ENCODE measurements at places on chromosomes 4 and X. TPM values are rescaled to one million over a fixed set of nuclear protein-coding genes. Genes with fewer than 3 reads are reported as not detected.

Gene ARHGEF9
- 7.1 TPM for polyA plus RNA-seq

DNA sequence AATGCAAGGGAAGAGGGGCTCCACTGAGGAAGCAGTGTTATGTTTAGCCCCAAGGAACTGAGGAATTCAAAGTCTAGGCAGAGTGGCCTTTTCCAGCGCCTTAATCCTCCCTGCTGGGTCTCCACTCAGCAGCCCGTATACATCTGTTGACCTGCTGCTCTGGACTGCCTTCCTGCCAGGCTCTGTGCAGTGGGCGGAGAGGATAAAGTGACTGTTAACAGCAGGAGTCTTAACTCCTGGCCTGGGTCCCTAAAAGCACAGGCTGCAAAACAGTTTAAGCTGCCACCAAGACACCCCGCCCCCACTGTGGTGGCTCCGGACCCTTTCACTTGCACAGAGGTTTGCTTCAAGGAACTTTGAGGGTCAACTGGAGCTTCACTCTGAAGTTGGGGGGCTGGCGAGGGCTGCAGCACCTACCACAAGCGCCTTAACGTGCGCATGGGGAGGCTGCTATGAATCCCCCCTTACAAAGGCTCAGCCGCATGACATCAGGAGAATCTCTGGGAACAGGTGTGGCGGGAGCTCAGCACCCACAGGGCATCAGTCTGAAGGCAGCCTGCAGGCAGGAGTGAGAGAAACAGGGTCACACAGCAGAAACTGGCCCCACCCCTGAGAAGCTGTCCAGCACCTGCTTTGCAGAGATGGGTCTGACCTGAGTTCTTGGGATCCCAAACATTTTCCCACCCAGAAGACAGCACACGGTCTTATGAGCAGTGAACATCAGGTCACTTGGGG is 358.2 kb upstream of the GATB start:
- no peak for DNase-seq

DNA sequence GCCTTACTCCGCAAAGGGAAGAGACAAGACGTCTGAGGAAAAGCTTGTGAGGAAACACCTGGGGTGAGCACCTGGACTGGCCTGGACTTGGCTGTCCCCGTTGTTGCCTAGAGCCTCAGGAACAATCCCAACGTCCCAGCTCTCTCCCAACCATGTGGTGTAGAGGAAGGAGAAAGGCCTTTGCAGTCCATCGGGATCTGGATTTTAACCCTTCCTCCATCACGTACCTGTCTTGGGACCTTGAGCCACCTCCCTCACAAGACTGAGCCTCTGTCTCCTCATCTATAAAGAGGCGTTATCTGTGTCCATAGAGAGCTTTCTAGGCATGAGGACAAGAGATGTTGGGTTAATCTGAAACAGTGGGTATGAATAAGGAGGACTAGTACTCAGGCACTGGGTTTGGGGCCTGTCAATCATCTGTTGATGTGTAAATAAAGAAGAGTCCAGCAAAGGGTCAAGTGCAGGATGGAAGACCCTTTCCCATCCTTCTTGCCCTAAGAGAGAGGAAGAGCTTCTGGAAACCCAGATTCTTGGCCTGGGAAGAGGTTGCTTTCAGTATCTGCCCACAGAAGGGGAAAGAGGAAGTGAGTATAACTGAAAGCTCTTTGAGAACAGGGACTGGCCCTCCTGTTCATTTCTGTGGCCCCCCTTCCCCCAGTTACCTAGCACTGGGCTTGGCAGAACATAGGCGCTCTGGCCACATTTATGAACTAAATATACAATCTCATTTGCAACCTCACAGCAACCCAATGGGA is 137.1 kb downstream of the PJA1 start:
- DNase-seq: no peak

- DNase-seq: peak; percentile 25
Observed at GRCh38 chr4:129362691-129363274, 266.8 kb downstream of the C4orf33 start.

DNA sequence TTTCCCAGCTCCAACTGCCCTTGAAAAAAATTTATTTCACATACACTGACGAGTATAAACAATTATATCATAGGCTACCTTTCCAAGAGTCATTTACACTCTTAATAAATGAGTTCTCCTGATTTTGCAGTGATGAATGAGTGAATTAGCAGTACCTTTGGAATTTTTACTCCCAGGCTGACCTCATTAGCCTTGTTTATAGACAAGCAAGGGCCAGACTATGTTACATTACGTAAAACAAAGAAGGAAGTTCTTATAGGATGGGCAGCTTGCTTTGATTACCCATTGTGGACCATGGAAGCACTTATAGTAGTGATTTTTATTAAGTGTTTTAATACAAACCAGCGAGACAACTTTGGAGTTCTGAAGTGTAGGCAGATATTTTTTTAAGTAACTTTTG is 112.9 kb upstream of the C1QTNF7 start:
- DNase-seq: no peak

- no peak for DNase-seq
Observed at GRCh38 chrX:47723689-47724088, 64.7 kb upstream of the UXT start.

Data from CD8-positive, alpha-beta memory T cell (primary cell).